ENCODE measurements at places on chromosomes 2 and 18.

GRCh38 chr2:70747284-70747683, 20.7 kb downstream of the ADD2 start:
- no peak for DNase-seq

DNA sequence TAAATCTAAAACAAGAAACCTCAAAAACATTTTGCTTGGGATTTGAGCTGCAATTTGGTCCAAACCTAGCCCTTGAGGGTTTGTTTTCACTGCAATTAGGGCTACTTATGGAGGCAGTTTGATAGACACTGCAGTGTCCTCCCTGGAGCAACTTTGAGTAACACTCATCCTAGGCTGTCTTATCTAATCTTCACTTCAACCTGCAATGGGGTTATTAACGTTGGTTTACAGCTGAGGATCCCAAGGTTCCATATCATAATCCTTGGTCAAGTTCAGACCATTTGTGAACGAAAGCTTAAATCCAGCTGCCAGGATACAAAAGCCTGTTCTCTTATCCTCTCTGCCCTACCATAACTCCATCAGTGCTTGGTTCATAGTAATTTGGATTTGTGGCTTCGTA, 2.5 kb downstream of the ANXA4 start:
- DNase-seq = no peak

DNA sequence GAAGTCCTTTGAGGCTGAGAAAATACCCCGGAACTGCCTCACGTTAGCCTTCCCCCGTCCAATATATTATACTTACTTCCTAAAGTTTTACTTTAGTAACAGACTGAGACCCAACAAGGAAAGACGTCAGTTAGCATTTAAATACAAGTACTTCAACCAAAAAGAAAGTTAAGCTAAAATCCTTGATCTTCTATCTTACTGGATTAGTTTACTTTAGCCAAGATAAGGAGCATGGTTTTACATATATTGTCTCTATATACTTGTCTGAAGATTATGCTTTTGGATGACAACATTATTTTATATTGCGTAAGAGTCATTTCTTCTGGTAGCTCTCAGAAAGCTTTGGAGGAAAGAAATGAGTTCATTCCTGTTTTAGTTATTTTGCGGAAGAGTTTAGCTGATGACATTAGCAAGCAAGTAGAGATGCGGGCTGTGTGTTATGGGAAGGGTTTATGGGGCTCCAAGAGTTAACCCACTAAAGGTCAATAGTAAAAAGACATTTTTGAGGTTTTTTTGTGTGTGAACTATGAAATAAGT, 532.9 kb downstream of the ZNF516 start:
- DNase-seq = no peak

- no peak for DNase-seq
Measured at GRCh38 chr2:150532879-150533278, 45.4 kb upstream of the RND3 start.

- DNase-seq = no peak
Measured at GRCh38 chr2:152094014-152094413, 4.8 kb downstream of the CACNB4 start.

DNA sequence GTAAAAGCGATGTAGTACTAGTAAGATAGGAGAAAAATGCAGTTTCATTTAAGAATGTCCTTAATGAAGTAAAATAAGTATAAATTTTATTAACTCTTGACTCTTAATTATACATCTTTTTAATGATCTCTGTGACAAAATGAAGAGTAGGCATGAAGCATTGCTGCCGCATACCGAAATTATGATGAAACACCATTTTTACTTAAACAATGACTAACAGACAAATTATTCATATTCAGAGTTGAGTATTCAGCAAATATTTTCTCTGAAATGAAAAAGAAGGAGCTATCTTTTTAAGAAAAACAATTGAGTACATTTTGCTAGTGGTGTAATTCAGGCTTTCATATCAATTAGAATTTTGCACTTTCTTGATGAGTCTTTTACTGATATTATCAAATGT, 150.6 kb upstream of the DOCK10 start:
- no peak for DNase-seq

DNA sequence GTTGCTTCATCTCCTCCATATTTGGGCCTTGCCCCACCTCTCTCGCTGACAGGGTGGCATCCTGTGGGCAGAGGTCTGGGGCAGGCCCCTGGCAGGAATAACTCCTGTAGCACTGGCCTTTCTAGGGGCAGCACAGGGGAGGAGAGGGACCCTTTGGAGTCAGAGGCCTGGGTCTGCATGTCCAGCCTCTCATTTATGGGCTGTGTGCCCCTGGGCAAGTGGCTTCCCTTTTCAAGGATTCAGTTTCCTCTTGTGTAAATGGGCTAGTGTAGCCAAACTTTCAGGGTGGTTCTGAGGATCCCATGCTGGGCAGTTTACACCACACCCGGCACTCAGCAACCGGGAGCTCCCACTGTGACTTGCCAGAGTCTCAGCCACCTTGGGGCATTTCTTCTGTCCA, 23.4 kb downstream of the ADRA2B start:
- DNase-seq = no peak

DNA sequence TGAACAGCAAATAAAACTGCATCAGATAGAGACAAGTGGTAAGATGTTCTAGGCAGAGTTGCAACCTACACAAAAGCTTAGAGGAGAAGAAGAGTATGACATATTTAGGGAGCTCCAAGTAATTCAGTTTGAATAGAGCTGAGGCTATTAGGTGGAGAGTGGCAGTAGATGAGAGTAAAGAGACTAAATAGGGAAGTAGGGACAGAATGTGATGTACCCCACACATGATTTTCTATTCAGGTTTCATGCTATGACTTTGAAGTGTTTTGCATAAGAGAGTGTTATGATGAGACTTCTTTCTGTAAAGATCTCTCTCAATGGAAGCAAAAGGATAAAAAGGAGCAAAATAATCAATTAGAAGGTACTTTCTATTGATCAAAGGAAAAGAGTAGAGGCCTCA, 206.8 kb upstream of the ERBB4 start:
- no peak for DNase-seq

DNA sequence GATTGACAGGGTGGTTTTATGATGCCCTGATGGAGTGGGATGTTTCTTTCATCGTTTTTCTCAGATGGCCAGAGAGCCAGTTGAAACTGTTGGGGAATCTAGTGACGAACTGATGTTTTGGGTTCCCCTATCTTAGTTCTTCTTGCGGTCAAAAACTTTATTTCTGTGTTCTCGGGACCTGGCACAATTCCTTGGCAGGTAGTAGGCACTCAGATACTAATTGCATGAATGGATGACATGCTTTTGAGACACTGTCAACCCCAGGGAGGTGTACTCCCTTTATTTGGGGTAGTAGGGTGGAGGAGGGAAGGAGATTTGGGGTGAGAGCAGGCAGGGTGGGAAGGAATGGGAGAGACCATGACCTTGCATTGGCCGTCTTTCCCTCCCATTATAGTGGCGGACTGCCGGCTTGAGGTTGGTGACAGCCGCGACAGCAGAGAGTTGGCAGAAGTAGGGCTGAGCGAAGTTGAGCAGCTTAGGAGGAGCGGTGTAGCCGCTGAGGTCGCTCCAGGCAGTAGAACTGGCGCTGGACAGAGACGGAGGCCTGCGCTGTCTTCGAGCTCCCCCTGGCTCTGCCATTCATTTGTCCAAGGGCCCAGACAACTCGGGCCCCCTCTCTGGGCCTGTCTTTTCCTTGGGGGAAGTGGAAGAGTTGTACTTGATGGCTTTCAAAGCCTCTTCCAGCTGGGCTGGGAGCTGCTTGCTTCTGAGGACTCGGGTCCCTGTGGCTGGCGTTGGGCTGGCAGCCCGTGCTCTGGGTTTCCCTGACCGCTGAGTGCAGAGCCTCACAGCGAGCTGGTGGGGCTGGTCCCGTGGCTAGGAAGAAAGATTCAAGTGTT, 2.6 kb downstream of the TET3 start:
- no peak for DNase-seq

DNA sequence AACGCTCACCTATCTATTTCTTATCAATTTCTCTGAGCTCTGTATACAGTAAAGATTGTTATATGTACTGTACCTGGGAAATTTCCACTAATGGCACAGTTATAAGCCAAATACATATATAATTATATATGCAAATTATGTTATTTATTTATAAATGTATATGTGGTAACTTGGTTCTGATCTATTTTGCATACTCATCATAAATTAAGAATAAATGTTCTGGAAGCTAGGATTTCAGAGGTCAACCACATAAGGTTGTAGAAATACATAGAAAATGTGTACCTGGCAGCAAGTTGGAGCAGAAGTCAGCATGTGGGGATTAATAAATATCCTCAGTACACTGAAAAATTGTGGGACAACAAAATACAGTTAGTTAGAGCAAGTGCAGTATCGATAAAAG, 353.7 kb upstream of the ZNF521 start:
- DNase-seq = no peak

- no peak for DNase-seq
Measured at GRCh38 chr2:7539077-7539476, 621.9 kb downstream of the RNF144A start.

DNA sequence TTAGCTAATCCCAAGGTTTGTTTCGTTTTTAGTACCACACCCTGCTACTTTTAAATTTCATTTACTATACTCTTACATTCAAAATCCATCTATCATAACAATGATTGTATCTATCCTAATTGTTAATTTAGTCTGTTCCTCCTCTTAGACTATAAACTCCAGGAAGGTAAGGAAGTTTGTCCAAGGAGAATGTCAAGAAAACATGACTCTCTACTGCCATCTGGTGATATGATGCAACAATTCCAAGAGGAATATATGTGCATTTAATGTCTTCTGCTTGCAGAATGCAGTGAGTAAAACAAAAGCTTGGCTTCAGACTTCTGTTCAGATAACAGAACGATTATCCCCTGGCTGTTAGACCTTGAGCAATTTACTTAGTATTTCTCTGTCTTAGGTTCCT, 1267.1 kb downstream of the LRP1B start:
- DNase-seq = no peak

- no peak for DNase-seq
Measured at GRCh38 chr18:77522051-77522675, 272.5 kb downstream of the GALR1 start.

DNA sequence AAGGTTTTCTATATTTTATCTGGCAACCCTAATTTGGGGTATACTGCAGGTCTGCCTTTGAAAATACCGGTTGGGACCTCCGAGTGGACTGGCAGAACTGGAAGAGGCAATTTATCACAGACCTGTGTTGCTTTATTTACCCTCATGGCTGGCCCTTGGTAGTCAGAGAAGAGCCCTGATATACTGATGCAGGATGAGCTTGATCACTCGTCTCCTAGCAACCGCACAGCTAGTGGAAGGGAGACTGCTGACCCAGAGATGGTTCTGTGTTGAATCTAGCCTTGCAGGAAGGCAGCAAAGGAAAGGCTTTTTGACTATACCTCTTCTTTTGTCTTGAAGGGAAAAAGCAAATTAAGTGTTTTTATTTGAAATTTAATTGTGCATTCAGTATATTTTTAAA, 154.7 kb downstream of the EML6 start:
- DNase-seq = no peak

DNA sequence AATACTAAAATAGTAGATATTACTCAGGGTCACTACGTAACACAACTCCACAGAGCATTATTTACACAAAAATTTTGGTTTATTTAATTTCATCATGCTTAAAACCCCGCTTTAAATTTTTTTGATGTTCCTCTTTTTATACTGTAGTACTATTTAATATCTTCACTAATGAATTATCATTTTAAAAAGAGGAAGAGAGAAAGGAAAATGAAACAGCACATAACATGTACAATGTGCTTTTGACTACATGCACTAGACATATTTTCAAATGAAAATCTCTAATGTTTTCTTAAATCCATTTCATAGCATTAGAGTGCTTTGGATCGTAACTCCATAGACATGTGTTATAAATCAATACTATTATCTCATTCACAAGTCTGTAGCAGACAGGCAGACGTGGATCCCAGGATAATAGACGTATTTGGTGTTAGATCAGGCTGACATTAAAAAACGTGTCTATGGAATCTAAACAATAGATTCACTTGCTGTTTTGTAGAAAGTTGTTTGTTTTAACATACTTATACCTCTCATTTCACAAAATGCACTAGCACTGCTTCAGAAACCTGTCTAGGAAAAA, 897.0 kb downstream of the CPS1 start:
- no peak for DNase-seq

DNA sequence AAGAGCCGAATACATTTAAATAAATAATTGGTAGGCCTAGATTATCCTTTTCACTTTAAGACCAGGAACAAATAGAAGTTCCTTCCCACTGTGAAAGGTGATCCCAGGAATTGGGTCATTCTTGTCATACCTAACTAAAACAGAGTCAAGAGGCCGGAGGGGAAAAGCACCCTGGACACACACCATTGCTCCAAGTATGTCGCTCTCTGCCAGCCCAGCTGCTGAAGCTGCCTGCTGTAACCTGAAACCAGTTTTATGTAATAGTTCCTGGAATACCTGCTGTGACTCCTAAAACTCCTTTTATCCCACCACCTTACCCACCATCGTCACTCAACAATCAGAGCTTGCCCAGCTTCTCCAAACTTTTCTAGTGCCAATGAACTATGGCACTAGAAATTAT, 217.1 kb downstream of the PTPRM start:
- DNase-seq = no peak

GRCh38 chr2:101931402-101931801, 60.4 kb upstream of the IL1R2 start:
- DNase-seq = no peak

DNA sequence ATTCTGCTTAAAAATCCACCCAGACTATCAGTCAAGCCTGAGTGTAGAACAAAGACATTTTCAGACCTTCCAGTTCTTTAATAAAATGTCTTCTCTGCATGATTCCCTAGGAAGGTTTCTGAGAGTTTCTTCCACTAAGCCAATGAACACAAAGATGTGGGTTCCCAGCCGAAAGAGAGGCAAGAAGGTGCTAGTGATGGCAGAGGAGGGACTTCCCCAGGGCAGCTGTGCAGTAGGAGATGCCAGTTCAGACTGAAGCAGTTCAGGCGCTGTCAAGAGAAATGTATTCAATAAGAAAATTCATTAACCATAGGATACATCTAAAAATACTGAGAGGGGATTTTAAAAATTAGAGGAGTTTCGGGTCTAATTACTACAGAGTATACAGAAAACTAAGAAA, 83.3 kb downstream of the RND3 start:
- DNase-seq = no peak

- DNase-seq = no peak
Measured at GRCh38 chr2:200379481-200380090, 73.1 kb downstream of the SPATS2L start.

DNA sequence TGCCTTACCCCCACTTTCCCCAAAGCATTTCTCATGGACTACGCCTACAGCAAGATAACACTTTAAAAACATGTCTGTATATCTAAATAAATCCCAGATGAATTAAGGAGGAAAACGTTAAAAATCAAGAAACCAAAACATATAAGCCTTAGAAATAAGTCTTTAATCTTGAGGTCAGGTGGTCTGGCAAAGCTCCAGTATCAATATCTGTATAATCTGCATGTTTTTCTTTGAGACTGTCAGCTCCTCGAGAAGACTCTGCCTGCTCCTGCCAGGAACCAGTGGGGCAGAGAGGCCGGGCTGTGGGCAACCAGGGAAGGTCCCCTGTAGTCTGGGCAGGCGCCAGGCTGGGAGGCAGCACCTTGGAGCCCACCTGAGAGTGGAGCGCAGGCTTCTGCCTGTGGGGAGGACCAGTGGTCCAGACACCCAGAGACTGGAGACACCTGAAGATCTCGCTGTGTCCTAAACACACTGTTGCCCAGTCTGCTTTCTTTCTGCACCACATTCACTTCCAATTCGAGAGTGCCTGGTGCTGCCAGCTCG, 291.0 kb upstream of the SOX11 start:
- no peak for DNase-seq

Data from stimulated activated CD8-positive, alpha-beta memory T cell treated with anti-CD3 and anti-CD28 coated beads, Interleukin-15, amount 100 ng/mL, for 48 hours (primary cell).